Ascending aorta (tissue), 2 donors: ENCODE measurements at places on chromosomes 12 and 14. TPM values are rescaled to one million over a fixed set of nuclear protein-coding genes. Genes with fewer than 3 reads are reported as not detected.

Gene SPX
- not detected for total RNA-seq

Gene PMEL
- total RNA-seq: not detected

Gene EMP1
- 588 TPM for total RNA-seq

DNA sequence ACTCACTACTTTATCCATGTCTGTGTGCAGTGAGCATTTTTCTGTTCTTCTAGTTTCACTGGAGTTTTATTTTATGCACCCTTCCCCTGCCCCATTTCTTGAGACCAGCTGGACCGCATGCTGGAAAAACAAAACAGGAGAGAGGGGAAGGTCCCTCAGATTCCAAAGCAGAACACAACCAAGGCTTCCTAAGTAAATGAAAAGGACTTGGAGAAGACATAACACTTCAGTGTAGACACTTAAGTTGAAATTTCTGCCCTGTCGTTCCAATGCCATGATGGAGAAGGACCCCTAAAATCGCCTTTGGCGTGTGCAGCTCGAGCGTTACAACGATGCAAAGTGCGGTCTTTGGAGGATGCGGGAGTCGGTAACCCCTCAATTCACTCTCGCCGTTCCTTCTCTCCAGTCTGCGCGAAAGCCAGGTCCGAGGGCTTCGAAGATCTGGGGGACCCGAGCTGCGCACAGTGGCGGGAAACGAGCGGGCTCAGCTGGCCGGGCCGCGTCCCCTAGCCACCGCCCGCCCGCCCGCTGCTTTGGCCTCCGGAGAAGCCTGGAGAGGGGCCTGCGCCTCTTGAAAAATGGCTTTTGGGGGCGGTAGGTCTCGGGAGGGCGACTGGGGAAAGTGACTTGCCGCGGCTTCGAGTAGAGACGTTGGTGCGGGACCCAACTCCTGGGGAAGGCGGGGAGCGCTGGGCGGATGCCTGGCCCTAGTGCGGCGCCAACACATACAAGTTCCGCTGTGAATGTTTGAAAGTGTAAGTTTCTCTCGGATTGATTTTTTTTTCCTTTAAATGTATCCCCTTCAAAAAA is 11.2 kb upstream of the HOXC13 start:
- no peak overlapping the region for H3K4me3 ChIP-seq
- H3K27me3 ChIP-seq: peaks cover 33% of the 10 kb centered on the region
- no peaks in the 10 kb centered on the region for H3K36me3 ChIP-seq
- no peak for DNase-seq

- no peaks in the 10 kb centered on the region for H3K36me3 ChIP-seq
- no peaks in the 10 kb centered on the region for H3K4me1 ChIP-seq
- H3K27me3 ChIP-seq: peaks cover 5% of the 10 kb centered on the region
- H3K27ac ChIP-seq: no peak overlapping the region
- no peak overlapping the region for H3K4me3 ChIP-seq
- DNase-seq: no peak
Observed at GRCh38 chr12:49541911-49542505, 3.2 kb downstream of the KCNH3 start.

- no peaks in the 10 kb centered on the region for H3K36me3 ChIP-seq
- no peaks in the 10 kb centered on the region for H3K27me3 ChIP-seq
- DNase-seq: no peak
Observed at GRCh38 chr14:73381380-73382013, 76.8 kb downstream of the NUMB start.
